ENCODE measurements at places on chromosomes 3 and 15.

- no peak for DNase-seq
These were observed 511.4 kb upstream of the MCTP2 start for GRCh38 chr15:93719921-93720351.

DNA sequence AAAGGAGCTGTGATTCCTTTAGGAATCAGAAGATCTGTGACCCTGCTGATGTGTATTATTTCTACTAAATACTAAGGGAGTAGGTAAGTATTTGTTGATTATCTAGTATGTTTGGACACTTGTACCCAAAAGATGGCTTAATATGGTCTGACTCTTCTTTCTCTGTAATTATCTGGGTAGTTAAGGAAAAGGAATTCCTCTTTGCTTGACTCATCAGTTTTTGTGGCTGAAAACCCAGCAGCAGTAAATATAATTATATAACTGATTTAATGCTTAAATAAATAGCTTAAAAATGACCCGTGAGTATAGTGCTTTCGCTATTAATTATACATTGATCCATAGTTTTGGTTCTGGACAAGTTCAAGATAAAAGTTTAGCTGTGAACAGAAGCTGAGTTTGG, 155.8 kb downstream of the LRTM1 start:
- DNase-seq: no peak

GRCh38 chr15:80773122-80773551, 6.0 kb upstream of the CEMIP start:
- DNase-seq: no peak

DNA sequence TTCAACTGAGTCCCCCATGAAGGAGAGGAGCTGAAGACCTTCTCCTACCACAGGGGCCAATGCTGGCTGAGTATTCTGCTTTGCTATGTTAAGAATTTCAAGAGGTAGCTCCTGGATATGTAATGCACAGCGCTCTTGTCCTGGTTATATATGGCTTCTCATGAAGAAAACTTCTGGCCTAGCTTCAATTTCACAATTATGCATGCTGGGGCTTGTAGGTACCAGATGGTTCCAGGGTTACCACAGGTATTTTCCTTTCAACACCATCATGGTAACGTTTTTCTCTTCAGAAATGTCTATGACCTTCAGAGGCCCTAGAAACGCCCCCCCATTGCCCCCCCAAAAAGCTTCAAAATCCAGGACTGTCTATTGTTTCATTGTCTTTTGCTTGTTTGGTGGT, 311.7 kb upstream of the ICE2 start:
- DNase-seq: no peak

DNA sequence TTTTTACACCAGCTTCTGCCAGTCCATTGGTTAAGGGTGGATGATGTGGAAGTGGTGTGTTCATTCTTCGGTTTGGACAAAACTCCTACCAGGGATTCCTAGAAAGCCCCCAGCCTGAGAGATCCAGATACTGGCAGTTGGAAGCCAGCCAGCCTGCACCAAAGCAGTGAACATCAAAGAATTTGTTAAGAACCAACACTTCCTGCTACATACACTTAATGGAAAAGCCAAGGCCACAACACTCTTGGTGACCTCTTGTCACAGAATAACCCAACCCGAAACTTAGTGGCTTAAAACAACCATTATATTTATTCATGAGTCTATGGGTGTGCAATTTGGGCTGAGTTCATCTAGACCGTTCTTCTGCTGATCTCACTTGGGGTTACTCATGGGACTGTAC, 42.9 kb upstream of the ADAMTS9 start:
- no peak for DNase-seq

- DNase-seq: no peak
These were observed 492.7 kb downstream of the CNTN3 start for GRCh38 chr3:74121761-74122160.

GRCh38 chr3:7917443-7918151, 584.0 kb upstream of the LMCD1 start:
- DNase-seq: no peak

- DNase-seq: no peak
These were observed 253.5 kb downstream of the CDIN1 start for GRCh38 chr15:36832774-36833463.

DNA sequence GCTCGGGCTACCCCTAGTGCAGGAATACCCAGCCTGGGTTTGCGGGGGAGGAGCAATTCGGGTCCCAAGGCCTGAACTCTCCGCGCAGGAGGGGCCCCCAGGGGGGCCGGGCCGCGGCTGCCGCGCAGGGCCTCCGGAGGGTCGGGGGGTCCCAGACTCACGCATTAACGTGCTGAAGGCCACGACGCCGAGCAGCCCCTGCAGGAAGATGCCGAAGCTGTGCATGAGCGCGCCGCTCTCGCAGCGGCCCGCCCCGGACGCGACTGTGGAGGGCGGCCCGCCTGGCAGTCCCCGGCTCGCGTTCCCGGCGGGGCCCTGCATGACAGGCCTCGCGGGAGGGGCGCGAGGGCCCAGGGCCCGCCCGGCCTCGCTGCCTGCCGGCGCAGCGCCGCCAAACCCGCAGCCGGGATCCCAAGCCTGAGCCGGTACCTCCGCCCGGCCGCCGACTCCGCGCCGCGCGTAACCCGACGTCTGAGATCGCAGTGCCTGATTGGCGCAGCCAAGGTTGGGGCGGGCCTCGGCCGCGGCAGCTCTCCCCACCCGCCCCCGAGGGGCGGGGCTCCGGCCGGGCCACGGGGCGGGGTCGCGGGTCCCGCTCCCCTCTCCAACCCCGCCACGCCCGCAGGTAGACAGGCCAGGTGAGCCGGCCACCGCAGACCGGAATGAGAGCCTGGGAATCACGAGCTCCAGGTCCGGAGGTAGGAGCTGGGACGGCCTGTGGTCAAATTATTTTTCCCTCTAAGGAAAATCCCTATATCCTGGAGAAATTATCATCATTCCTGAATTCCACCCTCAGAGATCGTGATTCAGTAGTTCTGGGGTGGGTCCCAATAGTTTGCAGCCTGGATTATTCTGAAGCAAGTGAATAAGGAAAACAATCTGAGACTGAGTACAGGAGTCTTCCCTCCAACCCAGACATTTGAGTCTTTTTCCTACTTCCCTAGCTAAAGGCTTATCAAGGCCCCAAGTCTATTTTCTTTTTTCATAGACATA, at the start of gene STIMATE:
STIMATE (minus strand) TSS at position 419 of the 993 bp plus-strand sequence; CDS start at position 321, 98 bp downstream.
- peak; percentile 75 for DNase-seq

DNA sequence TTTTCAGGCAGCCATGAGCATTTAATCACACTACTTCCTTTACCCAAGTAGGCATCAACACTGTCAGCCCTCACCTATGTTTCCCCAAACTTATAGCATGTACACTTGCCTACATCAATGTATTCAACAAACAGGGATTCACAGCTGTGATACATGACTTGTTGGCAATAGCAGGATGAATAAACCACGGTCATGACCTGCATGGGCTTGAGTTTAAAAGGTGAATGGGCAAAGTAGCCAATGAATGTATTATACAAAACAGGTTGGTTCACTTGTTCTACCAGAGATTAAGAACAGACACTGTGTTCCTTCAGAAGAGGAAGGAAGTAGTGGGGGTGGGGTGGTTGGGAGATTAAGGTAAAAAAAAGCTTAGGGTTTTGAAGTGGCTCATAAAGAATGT, 861.9 kb upstream of the SEMA6D start:
- no peak for DNase-seq

GRCh38 chr3:100912571-100912970, 80.7 kb downstream of the ABI3BP start:
- no peak for DNase-seq

DNA sequence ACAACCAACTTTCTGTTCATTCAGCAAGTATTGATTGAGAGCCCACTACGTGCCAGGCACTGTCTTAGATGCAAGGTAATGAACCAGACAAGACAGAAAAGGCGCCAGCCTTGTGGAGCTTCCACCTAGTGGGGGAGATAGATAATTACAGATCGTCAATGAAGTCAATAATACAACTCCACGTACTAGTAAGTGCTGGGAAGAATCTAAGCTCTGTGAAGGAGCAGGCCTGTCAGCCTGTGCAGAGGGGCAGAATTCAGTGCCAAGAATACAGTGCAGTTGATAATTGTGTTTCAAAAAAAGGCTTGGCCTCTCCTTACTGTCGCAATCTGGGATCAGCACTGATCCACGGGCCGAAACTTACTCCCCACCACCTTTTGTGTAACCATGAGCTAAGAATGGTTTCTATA, 186.3 kb downstream of the FEZF2 start:
- DNase-seq: peak; percentile 11

- DNase-seq: no peak
These were observed 70.9 kb upstream of the RGMA start for GRCh38 chr15:93159930-93160329.

GRCh38 chr3:150636258-150636657, 33.1 kb downstream of the SELENOT start:
- DNase-seq: no peak

- no peak for DNase-seq
These were observed 85.8 kb downstream of the KCNAB1 start for GRCh38 chr3:156206157-156206556.

DNA sequence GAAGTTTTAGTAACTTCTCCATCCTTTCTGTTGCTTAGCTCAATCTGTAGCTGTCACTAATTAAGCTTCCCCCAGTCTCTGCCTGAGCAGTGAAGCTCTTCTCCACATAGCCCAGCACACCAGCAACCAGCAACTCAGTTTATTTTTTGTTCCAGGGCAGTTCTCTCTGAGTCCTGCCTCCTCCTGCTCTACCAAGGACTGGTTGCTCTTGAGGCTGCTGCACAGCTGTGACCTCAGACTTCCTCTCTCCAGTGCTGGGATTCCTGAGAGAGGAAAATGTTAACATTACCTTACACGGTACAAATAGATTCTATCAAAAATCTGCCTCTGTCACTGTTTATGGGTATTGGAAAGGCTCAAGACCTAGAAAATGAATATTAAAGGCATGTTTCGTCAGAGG, 294.7 kb downstream of the OXSM start:
- no peak for DNase-seq

GRCh38 chr15:84656972-84657371, 1.0 kb downstream of the NMB start:
- DNase-seq: no peak

GRCh38 chr3:193935916-193936315, 200.0 kb upstream of the HES1 start:
- DNase-seq: no peak

GRCh38 chr3:64027658-64028057, 4.4 kb upstream of the PSMD6 start:
- DNase-seq: no peak

- DNase-seq: no peak
These were observed 5.9 kb downstream of the MESP2 start for GRCh38 chr15:89781891-89782618.

GRCh38 chr15:47737477-47737876, 20.2 kb downstream of the SEMA6D start:
- no peak for DNase-seq

DNA sequence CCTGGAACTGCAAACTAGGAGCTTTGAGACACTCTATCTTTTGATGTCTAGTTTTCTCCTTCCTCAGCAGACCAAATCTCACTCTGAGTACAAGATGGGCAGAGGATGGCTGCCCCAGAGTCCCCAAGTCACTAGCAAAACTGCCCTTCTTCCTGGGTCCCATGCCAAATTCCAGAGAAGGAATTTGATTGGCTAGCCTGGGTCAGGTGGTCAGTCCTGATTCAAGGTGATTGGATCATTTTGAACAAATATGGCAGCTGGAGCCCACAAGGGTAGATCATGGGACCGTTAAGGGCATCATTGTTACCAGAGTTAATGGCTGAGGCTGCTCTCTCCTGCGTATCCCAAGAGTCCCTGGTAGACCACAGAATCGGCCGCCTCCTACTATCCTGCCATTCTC, 21.7 kb downstream of the SLC6A1 start:
- DNase-seq: peak; percentile 35

- DNase-seq: no peak
These were observed 605.9 kb downstream of the ROBO1 start for GRCh38 chr3:79161941-79162340.

DNA sequence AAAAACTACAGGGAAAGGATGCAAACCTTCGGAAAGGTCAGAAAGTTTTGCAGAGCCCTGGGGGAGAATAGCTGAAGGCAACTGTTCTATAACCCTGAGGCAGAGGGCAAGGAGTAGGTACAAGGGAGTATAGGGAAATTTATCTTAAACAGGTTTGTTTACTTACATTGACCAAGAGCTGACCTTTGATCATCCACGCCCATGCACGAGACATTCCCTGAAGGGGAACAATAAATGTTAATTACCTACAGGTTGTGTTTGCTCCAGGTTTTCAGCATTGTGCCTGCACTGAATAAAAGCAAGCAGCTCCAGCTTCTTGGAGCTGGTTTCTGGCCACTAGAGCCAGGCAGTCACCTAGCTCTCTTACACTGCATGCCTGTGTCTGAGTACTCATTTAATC, 524.5 kb upstream of the TGFBR2 start:
- DNase-seq: no peak

DNA sequence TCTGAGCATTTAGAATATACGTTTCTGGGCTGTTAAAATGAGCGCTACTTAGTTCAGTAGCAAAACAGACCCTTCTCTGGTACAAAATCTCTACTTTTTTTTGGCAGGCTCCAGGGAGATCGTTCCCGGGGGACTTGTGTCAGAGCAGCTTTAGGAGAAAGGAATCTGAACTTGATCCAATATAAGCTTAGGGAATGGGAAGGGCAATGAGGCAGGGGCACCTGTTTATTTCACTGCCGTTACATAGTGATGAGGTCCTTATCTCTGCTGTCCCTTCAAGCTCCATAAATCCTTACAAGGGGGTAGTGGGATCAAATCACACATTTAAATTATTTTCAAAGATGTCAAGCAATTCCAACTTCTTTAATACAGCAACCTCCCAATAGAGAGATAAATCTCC, 128.7 kb upstream of the BNIP2 start:
- no peak for DNase-seq

- DNase-seq: no peak
These were observed 1.5 kb upstream of the NIT2 start for GRCh38 chr3:100333051-100333450.

DNA sequence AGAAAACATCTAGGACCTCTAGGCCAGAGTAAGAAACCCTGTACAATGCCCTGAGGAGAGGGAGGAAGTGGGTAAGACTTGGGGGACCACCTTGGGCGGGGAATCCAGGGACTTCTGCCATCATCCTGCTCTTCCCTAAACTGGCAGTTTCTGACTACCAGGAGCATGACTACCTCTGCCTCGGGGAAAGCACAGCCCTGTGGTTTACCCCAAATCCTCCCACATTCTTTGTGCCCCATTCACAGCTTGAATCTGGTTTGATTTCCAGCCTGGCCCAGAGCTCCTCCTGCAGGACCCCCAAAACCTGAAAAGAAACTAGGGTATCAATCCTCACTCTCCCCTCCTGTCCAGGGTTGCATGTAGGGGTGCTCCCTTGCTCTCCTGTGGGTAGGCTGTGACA, 4.7 kb downstream of the C3orf18 start:
- no peak for DNase-seq

GRCh38 chr3:134426660-134427181, 52.5 kb upstream of the AMOTL2 start:
- no peak for DNase-seq

- no peak for DNase-seq
These were observed 172.3 kb downstream of the MYRIP start for GRCh38 chr3:39981547-39982184.

GRCh38 chr3:142270407-142270806, 45.0 kb upstream of the GK5 start:
- DNase-seq: no peak

GRCh38 chr15:71348597-71348996, 233.3 kb downstream of the THSD4 start:
- no peak for DNase-seq
